ENCODE measurements at places on chromosomes 4 and X.

DNA sequence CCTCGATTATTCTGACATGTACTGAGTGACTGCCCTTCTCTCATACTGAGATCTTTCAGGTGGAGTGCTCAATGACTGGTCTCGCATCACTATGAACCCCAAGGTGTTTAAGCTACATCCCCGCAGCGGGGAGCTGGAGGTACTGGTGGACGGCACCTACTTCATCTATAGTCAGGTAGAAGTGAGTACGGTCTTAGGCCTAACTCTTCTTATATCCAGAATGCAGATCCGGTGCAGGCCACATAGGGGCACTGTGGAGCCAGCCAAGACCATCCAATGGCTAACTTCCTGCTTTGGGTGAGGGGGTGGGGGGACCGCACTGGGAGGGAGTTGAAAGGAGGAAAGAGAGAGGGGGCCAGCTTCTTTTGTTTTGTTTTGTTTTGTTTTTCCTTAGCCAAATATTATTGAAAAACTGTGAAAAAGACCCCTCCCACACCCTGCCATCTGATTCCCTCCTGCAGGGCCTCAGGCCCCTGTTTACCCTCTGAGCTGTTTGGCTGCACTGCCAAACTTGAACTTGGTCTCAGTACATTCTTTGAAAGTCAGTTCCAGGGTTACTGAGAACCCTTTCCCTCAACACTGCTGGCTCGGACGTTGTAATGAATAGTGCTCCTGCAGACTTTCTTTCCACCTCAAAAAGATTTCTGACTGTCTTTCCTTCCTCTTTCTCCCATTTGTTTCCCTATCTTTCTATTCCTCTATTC, 16.2 kb downstream of the AWAT2 start:
- DNase-seq, result peak; percentile 53

DNA sequence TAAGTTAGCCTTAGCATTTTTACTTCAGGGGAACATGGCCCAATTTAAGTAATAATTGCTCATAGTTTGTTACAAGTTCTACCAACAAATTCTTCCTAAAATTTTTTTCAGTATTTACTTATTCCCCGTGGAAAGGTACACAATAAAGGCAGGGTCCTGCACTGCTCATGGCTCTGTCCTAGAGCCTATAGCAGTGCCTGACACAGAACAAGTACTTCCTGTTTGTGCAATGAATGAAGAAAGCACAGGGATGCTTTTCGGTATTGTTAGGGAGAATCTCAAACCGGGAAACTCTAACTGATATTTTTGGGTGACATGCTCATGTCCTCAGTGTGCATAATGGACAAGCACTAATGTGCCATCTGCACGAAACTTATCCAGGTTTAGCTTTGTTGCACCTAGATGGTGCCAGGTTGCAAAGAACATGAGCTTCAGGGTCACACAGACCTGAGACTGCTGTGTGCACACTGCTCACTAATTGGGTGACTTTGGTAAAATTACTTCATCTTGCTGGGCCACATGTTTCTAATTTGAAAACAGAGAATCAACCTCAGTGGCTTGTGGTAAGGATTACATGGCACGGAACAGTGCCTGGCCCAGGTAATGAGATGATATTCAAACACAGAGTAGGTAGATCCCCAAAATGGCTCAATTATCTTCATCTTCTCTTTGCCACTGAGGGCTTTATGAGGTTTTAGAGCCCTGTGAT, 175.8 kb upstream of the NPY2R start:
- no peak for DNase-seq

DNA sequence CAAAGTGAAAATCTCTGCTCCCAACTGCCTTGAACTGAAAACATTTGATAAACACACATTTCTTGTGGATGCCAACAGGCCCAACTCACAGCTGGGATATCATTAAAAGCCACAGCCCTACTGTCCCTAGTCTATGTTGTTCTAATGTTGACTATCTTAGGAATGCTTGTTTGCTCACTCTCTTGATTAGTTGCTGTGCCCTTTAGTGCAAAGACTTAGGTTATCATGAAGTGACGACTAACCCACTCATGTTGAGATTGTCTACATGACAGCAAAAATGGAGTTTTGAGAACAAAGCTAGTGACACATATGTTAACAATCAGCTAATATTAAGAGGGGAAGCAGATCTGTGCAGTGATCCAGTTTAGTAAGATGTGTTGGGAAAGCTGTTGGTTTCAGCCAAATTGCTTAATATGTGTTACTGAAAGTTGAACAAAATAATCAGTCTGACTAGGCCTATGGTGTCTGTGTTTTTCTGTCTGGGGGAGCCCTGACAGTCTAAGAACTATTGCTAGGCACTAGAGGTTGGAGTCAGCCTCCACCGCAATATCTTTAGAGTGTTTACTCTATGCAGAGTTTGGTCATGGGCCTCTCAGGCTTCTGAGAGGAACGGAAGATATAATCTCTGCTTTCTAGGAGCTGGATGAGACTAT, 125.5 kb downstream of the ATG4A start:
- DNase-seq, result no peak

- no peak for DNase-seq
Measured at GRCh38 chrX:15204130-15204751, 65.6 kb downstream of the ASB9 start.

- DNase-seq, result no peak
Measured at GRCh38 chr4:2964706-2965258, 1.4 kb downstream of the GRK4 start.

All from K562 (cell line).